ENCODE measurements at places on chromosomes 16 and 17. TPM values are rescaled to one million over a fixed set of nuclear protein-coding genes. Genes with fewer than 3 reads are reported as not detected.

KRTAP3-2 gene
- 0.33 TPM for total RNA-seq

ELAC2 gene
- total RNA-seq = 103 TPM

DNASE1L2 gene
- 1.3 TPM for total RNA-seq

ZPBP2 gene
- total RNA-seq = not detected

CFAP97D1 gene
- 0.01 TPM for total RNA-seq

GRB7 gene
- 6.6 TPM for total RNA-seq

LAT gene
- 2.7 TPM for total RNA-seq

GNAO1 gene
- total RNA-seq = 0.79 TPM

PIPOX gene
- 0.14 TPM for total RNA-seq

CLEC18C gene
- 0.08 TPM for total RNA-seq

CDH1 gene
- 4.0 TPM for total RNA-seq

COX10 gene
- total RNA-seq = 18.1 TPM

HOXB1 gene
- not detected for total RNA-seq

TEKT1 gene
- total RNA-seq = 0.07 TPM

CD300C gene
- 0.51 TPM for total RNA-seq

KRT20 gene
- total RNA-seq = 0.25 TPM

LDHD gene
- total RNA-seq = 0.82 TPM

TSNAXIP1 gene
- 0.60 TPM for total RNA-seq

NOG gene
- 0.87 TPM for total RNA-seq

RAC3 gene
- 39.9 TPM for total RNA-seq

KRT13 gene
- 0.10 TPM for total RNA-seq

ERBB2 gene
- total RNA-seq = 31.8 TPM

KRT222 gene
- 0.57 TPM for total RNA-seq

WDR59 gene
- 28.4 TPM for total RNA-seq

PHAF1 gene
- 25.0 TPM for total RNA-seq

CHP2 gene
- not detected for total RNA-seq

HSD3B7 gene
- total RNA-seq = 15.2 TPM

C16orf95 gene
- total RNA-seq = 7.7 TPM

UMOD gene
- total RNA-seq = not detected

HSD17B2 gene
- total RNA-seq = not detected

PIRT gene
- total RNA-seq = not detected

IRX5 gene
- 1.9 TPM for total RNA-seq

PRCD gene
- not detected for total RNA-seq

CD19 gene
- total RNA-seq = not detected

MPV17L gene
- 5.2 TPM for total RNA-seq

BCL6B gene
- total RNA-seq = not detected
